CD4-positive, alpha-beta T cell treated with Interleukin-1 beta for 1 hour (primary cell): ENCODE measurements at places on chromosomes 7 and 10.
A peak's percentile ranks its signal among the peaks of the same experiment; 100 is the strongest.

GRCh38 chr7:90552521-90552920 lies 43.6 kb upstream of the CDK14 start:
- DNase-seq = no peak

DNA sequence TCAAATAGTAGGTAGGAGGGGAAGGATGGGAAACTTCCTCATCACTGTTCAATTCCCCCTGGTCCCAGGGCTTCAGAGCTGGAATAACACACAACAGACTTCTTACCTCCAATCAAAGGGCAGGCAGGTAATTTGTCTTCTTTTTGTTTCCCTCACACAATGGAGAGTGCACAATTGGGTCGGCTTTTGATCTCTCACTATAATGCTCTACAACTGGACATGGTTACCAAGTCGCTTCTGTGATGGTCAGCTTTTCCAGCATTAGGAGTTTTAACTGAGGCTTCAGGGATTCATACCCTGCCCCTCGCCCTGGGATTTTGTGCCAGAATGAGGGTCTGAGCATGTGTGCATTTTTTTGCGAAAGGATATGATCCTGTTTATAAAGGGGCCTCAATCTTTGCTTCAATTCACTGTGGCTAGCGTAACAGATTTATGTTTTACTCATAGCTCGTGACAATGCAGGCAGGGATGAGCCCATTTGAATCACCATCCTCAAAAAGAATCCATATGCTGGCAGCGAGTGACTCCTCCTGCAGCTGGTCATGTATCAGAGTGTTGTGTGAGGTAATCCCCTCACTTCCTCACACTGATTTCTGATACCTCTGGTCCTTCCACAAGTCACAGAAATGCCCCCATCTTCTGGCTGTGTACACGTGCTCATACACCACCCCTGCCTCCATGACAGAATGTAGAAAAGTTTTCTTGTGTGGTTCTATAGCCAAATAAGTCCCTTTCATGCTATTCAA lies 189.6 kb downstream of the CTTNBP2 start:
- no peak for DNase-seq

GRCh38 chr10:114059561-114059960 lies 15.9 kb downstream of the ADRB1 start:
- DNase-seq = no peak

DNA sequence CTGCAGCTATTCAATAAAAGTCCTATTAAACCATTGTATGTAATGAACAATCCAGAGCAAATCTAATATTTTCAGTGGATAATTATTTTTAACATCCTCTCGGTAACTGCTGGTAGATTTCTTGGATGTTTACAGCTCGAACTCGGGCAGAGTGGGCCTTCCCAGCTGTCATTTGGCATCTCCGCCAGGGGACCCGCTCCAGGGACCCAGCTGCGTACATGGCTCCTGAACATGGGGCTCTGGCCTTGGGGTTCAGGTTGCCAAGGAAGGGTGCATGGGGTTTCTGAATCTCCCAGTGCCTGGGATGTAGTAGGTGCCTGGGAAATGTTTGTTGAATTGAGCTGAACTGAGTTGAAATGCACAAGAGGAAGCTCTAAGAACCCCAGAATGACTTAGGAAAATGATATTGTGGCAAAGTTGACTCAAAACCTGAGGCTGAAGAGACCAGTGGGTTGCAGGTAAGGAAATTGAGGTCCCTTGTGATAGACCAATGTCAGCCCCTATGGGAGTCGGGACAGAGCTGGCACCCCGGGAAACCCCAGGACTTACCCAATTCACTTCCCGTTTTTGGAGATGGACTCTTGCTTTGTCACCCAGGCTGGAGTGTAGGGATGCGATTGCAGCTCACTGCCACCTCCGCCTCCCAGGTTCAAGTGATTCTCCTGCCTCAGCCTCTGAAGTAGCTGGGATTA lies 228.4 kb downstream of the CUX1 start:
- DNase-seq = no peak

GRCh38 chr10:33298110-33298509 lies 36.4 kb downstream of the NRP1 start:
- DNase-seq = no peak

DNA sequence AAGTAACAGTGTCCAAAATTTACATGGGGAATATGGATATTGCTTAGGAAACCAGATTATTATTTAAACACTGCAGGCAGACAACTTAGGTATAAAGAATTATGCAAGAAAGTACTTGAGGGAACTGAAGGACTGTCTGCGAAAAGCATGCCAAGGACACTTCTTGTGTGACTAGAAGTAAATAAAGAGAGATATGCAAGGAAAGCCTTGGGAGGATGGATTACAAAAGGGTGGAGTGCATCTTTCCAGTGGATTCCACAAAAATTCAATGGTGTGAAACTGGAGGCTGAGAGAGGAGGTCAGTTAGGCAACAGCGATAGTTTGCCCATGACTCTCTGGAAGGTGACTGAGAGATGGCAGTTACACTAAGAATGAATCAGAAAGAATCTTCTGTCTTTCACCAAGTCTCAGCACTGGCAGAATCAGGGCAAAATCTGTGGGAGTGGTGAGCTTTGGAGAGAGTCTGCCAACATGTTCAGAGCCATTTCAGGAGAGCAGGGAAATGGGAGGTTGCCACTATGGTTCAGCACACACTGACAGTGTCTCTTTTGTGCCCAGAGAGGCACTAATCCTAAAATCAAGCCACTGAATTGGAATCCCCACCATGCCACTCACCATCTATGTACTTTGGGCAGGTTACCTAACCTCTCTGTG lies 331.6 kb downstream of the BMPER start:
- DNase-seq = no peak

DNA sequence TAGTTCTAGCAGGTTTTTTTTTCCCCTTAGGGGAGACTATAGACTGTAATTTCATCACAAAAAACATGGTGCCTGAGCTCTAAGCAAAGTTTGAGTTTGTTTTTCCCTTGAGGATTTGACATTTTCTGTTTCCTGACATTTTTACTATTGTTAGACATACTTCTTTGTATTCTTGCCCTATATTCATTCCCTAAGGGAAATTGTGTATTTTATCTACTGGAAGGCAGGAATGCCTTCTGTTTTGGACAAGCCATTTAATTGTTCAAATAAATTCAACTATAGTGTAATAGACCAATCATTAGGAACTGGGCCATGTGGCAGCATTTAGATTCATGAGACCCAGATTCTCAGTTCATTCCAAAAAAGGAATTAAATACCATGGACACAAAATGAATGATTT lies 335.0 kb downstream of the EXOC4 start:
- DNase-seq = no peak

DNA sequence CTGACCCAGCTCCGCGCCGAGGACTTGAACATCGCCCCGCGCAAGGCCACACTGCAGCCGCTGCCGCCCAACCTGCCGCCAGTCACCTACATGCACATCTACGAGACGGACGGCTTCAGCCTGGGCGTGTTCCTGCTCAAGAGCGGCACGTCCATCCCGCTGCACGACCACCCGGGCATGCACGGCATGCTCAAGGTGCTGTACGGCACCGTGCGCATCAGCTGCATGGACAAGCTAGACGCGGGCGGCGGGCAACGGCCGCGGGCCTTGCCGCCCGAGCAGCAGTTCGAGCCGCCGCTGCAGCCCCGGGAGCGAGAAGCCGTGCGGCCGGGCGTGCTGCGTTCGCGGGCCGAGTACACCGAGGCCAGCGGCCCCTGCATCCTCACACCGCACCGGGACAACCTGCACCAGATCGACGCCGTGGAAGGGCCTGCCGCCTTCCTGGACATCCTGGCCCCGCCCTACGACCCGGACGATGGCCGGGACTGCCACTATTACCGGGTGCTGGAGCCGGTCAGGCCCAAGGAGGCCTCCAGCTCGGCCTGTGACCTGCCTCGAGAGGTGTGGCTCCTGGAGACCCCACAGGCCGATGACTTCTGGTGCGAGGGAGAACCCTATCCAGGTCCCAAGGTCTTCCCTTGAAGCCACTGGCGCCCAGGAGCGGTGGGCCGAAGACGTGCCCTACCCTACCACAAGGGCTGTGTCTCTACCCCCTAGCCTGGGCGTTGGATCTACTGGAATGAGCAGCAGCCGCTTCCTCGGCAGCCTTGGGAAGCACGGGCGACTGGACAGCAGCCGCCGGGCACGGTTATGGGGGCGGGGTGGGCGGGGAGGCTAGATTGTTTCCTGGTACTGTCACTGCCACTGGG lies 945 bp downstream of the ADO start:
- no peak for DNase-seq

GRCh38 chr7:134836447-134836846 lies 57.0 kb downstream of the CALD1 start:
- DNase-seq = no peak

- DNase-seq = no peak
Measured at GRCh38 chr7:39507866-39508551, 58.2 kb upstream of the YAE1 start.

GRCh38 chr10:5603848-5604170 lies 62.6 kb downstream of the ASB13 start:
- DNase-seq = no peak

DNA sequence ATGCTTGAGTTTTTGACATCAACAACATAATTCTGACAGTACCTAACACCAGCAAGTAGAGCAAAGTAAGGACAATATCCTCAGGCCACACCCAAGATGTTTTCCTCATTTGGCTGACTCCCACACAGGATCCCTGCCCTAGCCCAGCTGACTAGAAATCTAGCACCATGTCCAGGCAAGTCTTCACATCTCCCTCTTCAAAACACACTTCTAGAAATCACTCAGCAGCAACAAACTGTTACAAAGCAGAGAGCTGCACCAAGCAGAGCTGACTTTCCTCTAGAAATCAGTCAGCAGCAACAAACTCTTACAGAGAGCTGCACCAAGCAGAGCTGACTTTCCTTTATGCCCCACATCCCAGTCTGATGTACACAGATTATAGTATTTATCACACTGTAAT lies 7.7 kb downstream of the TMEM168 start:
- no peak for DNase-seq

GRCh38 chr7:135364206-135364605 lies 130.6 kb downstream of the STRA8 start:
- no peak for DNase-seq

GRCh38 chr10:133285217-133285616 lies 8.5 kb upstream of the ADAM8 start:
- no peak for DNase-seq

GRCh38 chr10:114352653-114353298 lies 51.5 kb downstream of the AFAP1L2 start:
- DNase-seq = no peak

GRCh38 chr7:106793015-106793975 lies 71.8 kb upstream of the PIK3CG start:
- DNase-seq = peak; percentile 28

GRCh38 chr7:100689230-100690135 lies 4.6 kb downstream of the GIGYF1 start:
- no peak for DNase-seq

DNA sequence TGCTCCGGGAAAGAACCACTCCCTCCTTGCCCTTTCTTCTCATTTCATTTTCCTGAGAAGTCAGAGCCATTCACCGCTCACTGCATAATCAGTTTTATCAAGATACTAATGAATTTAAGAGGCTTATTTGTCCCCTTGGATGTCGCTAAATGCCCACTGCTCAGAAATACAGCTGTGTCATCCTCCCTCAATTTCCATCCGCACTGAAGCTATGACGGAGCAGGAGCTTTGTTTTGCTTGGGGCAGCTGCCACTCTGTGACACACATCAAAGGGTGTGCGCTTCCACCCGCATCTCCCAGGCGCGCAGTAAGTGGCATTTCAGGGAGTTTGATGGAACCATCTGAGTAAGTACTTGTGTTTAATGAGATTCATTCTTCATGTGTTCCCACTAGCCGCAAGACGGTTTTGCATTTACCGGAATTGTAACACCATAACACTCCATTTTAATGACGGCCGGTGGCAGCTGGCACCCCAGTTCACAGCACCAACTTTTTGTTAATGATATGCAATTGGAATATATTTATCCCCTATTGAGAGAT lies 103.8 kb upstream of the PARD3 start:
- no peak for DNase-seq

- DNase-seq = no peak
Measured at GRCh38 chr7:151541709-151542499, 22.2 kb upstream of the RHEB start.

- no peak for DNase-seq
Measured at GRCh38 chr7:155392726-155393570, 65.0 kb upstream of the EN2 start.

DNA sequence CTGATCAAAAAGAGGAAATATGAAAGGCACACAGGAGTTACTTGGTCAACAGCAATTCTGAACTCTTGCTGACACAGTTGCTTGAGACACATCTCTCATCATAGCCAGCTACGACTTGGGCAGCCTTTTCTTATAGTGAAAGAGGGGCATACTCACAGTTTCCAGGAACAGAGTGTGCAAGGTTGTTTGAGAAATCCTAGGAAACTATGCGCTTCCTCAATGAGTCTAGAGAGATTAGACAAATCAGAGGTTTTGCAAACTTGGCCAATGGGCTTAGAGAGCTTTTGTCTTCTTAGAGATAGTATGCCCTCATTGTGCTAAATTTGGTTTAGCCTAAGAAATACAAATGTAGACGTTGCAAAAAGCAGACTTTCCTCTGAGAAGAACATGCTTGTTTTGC lies 370.4 kb downstream of the HGF start:
- no peak for DNase-seq

- no peak for DNase-seq
Measured at GRCh38 chr7:157391036-157391710, 54.4 kb downstream of the DNAJB6 start.

DNA sequence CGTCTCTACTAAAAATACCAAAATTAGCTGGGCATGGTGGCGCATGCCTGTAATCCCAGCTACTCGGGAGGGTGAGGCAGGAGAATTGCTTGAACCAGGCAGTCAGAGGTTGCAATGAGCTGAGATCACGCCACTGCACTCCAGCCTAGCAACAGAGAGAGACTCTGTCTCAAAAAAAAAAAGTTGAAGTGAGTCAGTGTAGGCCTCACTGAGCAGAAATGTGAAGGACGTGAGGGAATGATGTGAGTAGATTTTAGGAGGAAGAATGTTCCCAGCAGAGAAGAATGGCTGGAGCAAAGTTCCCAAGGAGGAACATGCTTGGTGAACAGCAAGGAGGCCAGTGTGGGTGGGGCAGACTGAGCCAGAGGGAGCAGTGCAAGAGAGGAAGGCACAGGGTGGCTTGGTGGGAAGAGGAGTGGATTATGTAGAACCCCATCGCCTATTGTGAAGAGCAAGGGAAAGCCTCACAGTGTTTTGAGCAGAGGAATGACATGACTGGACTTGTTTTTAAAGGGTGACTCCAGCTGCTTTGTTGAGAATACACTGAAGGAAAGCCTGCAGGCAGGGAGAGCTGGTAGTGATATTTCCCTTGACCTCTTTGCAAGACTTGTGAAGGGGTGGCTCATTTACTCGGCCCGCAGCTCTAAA lies 708.7 kb downstream of the SUGCT start:
- no peak for DNase-seq

DNA sequence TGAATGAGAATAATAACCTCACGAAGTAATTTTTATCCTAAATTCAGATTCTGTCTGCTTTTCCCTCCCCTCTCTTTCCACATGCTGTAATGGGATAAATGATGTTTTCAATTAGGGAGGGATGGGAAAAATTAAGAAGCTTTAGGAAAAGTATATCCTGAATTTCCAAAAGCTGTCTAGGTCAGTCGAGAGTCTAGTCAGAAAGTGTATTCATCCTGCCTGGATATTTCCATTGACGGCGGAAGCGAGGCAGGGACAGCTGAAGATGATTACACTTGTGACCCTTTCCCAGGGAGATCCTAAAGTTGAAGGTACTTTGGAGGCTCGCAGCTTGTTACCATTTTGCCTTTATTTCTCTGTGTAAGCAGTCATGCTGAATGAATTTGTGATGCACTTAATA lies 204.1 kb downstream of the ZNF365 start:
- no peak for DNase-seq
